ENCODE measurements at places on chromosomes 4 and X.

DNA sequence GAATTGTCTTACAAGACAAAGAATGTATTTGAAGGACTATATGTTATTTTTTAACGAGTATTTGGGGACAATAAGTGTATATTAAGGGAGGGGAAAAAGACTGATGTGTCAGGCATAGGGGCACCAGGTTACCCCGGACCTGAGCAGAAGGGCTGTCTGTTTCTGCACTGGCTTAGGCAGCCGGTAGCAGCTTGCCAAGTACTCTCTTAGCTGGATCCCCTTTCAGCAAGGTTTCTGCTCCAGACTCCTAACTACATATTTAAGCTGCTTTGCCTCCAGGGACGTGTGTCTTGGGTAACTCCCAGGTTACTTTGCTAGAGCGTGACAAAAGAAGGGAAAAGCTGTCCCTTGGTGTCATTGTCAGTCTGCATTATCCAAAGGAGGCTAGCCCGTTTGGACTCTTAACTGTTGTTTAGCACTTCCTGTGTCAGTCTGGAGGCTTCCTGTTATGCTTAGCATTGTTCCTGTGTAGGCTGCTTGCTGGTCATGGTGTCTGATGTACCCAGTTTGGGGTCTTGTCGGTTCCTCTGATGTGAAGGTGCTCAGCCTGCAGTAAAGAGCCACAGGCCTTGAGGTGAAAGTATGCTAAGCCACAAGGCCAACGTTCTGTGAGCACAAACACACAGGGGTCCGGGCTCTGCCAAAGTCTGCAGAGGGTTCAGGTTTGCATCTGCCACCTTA lies 11.6 kb downstream of the CXCR3 start:
- DNase-seq, result no peak

- peak; percentile 33 for DNase-seq
These were observed 1793.7 kb upstream of the TENM3 start for GRCh38 chr4:180449395-180449956.

DNA sequence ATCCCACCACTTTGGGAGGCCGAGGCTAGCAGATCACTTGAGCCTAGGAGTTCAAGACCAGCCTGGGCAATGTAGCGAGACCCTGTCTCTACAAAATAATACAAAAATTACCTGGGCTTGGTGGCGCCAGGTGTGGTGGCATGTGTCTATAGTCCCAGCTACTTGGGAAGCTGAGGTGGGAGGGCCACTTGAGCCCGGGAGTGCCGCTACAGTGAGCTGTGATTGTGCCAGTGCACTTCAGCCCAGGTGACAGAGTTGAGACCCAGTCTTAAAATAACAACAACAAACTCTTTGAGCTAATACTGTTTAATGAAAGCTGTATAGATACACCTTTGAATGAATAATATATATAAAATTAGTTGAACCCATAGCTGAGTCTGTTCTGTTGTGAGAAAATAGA lies 9.7 kb downstream of the BCORL1 start:
- no peak for DNase-seq

DNA sequence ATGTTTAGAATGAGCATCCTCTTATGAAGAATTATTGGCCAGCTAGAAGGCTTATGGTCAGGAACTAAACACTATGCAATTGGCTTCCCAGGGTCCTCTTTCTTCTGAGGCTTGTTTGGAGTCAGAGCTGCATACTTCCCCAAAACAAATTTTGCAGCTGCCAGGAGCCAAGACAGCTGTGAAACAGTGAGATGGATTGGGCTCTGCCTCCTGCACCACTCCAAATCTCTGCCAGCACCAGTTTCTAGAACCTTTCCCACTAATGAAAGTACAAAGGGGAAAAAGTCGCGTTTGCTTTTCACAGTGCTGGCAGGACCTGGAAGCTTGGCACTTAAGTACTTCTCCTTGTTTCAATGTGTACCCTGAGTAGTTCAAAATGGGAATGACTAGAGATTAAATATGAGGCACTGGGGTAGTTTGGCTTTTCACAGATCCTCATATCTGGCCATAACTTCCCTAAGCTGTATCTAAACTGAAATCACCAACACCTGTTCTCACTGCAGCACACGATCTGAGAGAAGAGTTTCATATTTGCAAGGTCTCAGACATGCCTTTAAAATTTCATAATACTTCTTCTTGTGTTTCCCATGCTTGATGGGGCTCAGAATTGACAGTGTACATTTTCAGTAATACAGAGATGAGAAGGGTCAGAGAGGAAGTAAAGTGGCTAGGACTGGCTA lies 20.7 kb upstream of the AR start:
- DNase-seq, result no peak

- DNase-seq, result no peak
These were observed 44.0 kb downstream of the ABLIM2 start for GRCh38 chr4:8114456-8115202.

- DNase-seq, result peak; percentile 57
These were observed 51.3 kb upstream of the NFKB1 start for GRCh38 chr4:102449751-102450352.

DNA sequence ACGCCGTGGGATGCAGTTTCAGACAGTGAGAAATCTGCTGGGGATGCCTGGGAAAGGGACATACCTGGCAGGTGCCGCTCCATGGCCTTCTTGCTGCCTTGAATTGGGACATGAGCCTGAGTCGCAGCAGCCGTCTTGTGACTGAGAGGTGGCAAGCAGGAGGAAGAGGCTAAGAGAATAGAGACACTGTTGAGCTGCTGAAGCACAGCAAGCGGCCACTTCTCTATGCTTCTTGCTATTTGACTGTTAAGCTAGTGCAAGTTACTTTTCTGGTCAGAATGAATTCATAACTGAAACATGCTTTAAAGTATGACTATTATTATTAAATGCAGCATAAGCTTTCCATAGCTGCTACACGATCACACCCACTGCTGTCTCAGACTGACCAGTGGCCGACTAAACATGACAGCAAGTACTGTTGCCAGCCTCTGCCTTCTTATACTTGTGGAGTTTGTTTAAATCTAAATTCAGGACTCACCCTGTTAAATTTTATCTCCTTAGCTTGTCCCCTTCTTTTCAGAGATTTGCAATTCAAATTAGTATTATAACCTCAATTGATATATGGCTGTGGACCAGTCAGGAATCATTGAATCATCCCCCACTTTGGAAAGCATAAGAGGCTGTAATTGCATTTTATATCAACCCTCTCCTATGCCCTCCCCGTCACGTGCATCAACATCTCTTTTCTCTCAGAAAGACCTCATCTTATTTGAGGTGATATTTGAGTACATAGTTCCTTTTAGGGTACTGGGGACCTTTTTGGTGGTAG lies 24.8 kb upstream of the ACSL1 start:
- no peak for DNase-seq

- DNase-seq, result peak; percentile 69
These were observed 97.4 kb upstream of the MYOZ2 start for GRCh38 chr4:119038116-119038841.

DNA sequence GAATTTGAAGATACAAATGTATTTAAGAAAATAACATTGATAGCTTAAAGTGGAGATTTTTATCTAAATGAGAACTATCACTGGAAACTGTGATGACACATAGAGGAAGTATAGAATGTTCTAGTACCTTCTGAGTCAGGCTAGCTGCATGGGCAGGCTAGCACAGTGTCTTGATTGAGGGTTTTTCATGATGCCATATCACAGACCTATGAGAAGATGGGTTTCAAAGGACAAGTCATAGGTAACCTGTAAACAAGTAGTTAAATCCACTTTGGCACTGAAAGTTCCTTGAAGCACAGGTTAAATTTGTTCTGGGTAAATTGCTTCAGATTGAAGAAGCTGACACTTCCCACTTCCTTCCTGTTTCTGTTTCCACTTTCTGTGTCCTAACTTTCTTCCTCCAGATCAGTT lies 48.2 kb upstream of the CDKN2AIP start:
- no peak for DNase-seq

DNA sequence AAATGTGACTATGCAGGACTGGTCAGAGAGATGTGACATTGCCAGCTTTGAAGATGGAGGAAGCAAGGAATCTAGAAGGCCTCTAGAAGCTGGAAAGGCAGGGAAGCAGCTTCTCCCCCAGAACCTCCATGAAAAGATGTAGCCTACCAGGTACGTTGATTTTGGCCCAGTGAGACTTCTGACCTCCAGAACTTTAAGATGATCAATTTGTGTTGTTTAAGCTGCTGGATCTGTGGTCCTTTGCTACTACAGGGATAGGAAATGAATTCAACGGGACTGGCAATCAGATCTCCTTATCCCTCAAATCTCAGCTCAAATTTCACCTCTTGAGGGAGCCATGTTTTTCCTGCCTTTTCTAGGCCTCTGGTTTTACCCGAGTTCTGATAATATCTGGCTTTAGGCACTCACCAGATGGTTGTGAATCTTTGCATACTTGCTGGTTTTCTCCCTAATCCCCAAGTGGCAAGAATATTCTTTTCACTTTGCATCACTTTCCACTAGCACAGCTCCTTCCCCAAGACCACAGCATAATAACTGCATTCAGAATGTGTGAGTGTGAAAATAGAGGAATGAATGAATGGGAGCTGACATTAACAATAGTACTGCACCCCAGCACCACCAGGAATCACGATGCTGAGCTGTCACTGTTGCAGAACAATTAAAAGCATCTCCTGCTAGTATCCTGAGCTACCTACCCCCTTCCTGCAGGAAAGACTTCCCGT lies 25.5 kb upstream of the TMSB4X start:
- DNase-seq, result peak; percentile 89

GRCh38 chrX:46554942-46555341 lies 9.7 kb upstream of the ZNF674 start:
- no peak for DNase-seq

DNA sequence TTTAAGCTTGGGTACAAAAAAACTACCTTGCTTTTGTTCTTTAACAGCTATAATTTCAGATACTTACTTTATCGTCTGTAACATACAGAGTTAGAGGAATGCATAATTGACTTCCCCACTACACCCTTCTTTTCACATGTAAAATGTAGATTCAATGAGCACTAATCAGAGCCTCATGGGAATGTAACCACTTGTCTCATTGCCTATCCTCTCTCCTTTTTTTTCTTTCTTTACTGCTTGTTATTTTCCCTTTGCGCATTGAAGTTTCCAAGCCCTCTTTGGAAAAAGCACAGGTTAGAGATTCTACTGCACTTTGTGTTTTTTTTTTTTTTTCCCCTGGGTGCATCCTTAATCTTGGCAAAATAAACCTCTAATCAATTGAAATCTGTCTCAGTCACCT lies 965.1 kb upstream of the PABPC4L start:
- DNase-seq, result no peak

DNA sequence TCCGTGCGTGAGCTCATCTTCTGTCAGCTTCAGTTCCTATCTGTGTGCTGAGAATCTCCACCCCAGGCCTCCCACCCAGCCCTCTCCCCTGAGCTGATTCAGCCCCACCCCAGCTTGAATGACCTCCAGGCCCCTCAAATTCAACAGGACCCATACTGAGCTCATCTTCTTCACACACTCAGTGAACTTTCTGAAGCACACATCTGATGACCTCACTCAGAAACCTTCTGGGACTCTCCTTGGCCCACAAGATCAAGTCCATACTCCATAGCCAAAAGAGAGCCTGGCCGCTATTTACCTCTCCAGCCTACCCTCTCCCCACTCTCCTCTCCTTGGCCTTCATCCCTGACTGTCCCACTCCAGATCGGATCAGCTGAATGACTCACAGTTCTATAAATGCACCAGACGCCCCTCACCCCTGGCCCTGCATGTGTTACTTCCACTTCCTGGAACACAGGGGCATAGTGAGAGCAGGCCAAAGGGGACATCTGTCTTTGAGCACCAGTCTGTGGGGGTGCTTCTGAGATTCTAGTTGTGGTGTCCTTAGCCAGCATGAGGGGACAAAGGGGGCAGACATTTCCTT lies 62.5 kb downstream of the PJA1 start:
- DNase-seq, result peak; percentile 30

DNA sequence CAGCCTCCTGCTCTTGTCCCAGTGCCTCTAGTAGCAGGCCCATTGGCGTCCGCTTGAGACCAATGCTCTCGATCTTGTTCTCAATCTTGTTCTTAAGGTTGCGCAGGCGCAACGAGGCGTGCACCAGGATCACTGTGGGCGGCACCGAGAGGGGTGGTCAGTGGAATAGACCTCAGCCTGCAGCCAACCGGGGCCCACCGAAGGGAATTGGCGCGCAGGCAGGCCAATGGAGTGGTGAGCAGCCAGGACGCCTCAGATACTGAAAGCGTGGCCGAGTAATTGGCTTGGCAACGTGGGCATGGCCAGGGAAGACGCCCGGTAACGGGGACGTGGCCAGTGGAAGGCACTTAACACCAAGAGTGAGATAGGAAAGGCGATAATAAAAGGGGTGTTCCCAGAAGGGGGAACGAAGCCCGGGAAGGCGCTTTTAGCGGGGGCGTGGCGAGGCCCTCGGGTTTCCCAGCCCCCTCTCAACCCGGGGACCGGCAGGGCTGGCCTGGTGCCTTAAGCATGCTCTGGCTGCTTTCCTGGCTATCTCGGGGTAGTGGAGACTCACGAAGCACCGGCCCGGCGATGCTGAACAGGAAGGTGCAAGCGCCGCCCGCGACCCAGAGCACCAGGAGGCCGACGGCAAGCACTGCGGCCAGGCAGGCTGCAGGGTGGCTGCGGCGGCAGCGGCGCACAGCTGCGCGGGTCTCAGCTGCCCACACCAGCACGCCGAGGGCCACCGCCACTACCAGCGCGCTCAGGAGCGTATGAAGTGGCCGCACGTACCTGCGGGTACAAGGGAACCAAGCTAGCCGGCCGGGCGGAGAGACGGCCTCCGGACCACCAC lies 1.7 kb downstream of the PRAF2 start:
- DNase-seq, result peak; percentile 62

DNA sequence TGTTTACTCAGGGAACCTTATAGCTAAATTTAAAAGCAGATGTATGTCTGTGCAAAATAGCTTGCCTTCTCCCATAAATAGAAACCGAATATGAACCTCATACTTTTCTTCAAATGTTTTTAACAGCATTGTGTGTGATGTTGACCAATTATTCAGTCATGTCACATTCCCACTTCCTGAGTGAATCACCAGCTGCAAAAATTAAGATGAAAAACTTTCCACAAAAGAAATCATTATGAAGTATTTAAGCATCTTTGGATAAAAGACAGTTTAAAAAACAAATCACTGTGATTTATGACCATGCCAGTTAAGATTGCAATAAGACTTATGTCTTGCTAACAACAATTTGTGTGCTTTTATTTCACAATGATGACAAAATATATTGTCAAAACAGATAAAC lies 220.1 kb downstream of the PDGFC start:
- peak; percentile 86 for DNase-seq

DNA sequence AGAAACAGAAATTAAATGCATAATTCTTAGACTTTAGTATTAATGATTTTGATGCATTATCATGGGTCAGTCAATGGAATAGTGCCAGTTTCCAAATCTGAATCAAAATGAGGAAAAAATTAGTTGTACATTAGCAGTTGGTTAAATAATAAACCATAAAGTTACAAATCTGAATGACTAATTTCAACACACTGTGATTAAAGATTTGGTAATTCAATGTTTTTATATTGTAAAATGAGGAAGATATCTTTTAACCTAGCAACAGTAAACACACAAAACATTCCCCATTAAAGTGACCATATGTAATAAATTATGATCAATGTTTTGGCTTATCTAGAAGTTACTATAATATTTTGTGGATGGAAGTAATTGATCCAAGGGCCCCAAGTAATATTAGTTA lies 1.6 kb downstream of the FBXO8 start:
- no peak for DNase-seq

- DNase-seq, result no peak
These were observed 110.8 kb upstream of the H2AZ1 start for GRCh38 chr4:100060765-100061416.

Measured in fibroblast of skin of right quadriceps (primary cell).